ENCODE measurements at places on chromosomes 3 and 15.

DNA sequence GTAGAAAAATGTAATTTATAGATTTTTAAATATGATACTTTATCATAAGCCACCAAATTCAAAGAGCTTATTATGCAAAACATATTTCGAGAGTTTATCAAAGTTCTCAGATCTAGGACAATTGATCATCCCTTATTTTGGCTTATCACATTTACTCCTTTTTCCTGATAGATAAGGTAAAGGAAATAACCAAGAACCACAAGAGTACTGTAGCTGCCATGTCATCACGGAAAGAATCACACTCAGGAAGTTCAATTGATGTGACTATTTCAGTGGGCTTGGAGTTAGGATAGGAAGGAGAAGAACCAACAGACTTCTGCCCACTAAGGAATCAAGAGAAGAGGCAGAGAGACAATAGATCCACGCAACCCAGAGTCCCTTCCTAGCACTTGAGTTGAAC is 142.7 kb upstream of the TMCO5A start:
- DNase-seq = no peak

- no peak for DNase-seq
Measured at GRCh38 chr15:32003558-32003957, 26.8 kb upstream of the CHRNA7 start.

GRCh38 chr15:88276821-88277410 is 20.4 kb upstream of the NTRK3 start:
- no peak for DNase-seq

DNA sequence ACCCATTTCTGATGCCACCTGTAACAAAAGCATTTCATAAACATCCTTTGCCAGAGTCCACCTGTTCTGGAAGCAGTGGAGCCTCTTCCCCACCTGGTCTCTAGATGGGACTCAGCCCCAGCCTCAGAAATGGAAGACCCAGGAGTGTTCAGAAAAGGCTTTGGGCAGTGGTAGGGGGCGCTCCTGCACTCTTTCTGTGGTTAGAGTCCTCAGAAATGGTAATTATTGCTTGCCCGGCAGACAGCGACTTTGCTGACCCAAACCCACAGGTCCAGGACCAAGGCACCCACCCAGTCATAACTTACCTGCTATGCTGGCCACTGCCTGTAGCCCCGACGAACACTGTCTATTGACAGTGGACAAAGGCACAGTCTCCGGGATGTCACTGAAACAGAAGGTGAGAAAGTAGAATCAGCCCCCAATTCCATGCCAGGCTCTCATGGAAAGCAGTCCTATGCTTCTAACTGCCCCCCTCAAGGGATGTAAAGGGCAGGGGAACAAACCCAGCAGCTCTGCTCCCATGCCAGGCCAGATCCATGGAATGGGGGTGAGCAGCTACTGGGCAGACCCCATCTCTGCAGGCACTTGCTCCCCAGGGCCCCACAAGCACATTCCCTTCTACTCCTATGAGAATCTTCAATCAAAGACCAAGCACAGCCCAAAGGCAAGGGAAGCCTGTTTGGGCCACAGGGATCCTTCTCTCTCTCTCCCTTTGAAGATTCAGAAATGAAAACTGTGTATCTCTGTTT is 5.1 kb downstream of the ACAA1 start:
- peak; percentile 26 for DNase-seq

- no peak for DNase-seq
Measured at GRCh38 chr3:170207717-170208116, 14.5 kb upstream of the PRKCI start.

DNA sequence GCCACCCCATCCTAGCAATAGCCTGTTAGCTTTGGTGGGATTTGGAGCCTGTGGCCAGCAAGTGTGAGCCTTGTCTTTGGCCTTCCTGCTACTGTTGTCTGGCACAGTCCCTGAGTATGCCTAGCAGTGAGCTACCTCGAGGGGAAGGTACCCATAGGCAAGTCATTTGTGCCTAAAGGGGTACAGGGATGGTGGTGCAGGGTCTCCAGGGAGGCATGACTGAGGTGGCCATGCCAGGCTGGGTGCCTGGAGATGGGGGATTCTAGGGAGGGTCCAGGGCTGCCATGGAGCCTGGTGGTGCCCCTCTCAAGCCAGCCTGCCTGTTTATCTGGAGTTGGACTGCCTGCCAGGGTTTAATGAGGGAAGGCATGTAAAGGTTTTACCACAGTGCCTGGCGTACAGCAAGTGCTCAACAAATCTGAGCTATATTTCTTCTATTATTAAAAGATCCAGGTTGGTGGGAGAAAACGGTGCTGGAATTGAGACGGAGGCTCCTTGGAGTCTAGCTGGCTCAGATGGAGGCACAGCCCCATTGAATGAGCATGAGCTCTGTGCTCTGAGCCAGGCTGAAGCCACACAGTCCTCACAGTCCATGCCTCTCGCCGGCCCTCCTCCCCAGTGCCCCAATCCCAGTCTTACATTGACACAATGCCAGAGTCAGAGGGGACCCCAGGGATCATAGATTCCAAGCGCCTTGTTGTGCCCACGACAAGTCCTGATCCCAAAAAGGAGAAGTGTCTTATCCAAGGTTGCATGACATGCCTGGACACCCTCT is 76.2 kb downstream of the CORO2B start:
- no peak for DNase-seq

GRCh38 chr3:172074586-172074985 is 35.2 kb downstream of the FNDC3B start:
- no peak for DNase-seq

DNA sequence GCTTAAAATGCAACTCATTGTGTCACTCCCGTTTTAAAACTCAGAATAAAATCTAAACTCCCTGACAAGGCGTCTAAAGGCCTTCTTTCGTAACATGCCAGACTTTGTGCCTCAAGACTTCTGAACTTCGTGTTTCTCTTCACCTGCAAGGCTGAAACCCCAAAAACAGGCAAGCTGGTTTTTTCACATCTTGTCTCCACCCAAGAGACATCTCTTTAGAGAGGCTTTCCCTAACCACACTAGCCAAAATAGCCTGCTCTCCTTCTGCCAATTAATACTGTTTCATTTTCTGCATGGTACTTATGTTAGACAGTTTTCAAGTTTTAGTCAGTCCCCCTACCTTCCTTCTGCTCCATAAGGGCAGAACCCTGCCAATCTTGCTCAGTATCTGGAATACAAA is 41.6 kb downstream of the RAF1 start:
- no peak for DNase-seq

DNA sequence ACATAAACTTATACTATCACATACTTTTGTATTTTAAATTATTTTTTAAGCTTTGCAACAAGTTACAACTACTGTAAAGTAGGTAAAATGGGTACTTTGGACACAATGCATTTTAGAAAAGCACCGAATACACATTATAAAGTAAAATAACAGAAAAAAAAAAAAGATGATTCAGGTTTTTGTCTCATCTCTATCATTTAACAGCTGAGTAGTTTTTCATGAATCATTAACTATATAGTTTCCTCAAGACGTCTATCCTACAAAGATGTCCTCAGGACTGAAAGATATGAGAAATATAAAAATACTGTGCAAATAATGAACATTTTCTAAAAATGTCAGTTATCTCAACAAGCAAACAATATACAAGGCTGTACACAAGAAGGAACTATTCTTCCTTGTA is 46.9 kb downstream of the ANKRD28 start:
- no peak for DNase-seq

- DNase-seq = no peak
Measured at GRCh38 chr3:116005404-116005803, 382.1 kb downstream of the GAP43 start.

GRCh38 chr3:66320390-66320789 is 99.6 kb downstream of the SLC25A26 start:
- DNase-seq = no peak

- DNase-seq = no peak
Measured at GRCh38 chr15:96553006-96553405, 222.5 kb downstream of the NR2F2 start.

DNA sequence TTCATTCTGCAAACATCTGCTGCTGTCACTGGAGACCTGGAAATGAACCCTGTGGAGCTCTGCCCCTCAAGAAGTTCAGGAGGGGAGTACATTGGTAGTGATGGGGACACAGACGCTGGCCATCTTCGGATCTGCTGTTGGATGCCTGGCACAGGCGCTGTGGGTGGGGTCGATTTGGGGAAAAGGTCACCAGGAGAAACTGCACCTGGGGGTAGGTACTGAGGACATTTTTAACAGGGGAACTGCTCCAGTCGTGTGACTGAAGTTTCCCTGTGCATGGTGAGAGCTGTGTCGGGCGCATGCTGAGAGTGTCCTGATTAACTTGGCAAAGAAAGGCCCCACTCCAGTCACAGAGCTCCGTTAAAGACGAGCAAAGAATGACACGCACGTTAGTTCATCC is 3.4 kb downstream of the UROC1 start:
- no peak for DNase-seq

DNA sequence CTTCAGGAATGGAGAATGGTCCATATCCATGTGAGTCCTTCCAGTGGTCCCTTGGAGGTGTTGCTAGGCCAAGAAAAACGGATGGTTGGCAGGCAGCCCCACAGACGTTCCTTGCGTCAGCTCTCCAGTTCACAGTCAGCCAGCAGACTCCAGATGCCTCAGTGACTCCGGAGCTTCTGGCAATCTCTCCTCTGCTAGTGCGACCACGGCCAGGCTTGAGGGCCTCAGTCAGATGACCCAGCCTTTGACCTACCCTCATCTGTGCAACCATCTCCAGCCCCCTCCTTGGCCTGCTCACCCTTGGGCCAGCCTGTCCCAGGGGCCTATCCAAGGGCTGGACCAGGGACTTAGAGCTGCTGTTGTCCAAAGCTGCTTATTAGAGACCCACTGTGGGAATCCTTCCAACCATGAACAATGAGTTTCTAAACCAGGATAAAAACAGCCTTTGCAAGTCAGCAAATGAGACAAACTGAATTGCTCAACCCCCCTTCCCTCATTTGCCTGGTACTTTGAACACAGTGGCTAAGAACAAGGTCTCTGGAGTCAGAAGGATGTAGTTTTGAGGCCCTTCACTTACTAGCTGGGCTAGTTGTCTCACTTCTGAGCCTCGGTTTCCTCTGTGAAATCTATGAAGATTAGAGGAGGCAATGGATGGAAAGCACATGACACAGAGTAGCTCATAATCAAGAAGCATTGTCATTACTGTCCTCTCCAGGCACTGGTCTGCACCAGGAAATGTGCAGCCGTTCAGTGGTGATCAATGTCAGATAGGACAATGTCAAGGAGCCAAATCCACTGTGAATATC is 44.8 kb downstream of the ANP32A start:
- DNase-seq = no peak

GRCh38 chr3:170992854-170993253 is 33.7 kb downstream of the SLC2A2 start:
- DNase-seq = no peak

DNA sequence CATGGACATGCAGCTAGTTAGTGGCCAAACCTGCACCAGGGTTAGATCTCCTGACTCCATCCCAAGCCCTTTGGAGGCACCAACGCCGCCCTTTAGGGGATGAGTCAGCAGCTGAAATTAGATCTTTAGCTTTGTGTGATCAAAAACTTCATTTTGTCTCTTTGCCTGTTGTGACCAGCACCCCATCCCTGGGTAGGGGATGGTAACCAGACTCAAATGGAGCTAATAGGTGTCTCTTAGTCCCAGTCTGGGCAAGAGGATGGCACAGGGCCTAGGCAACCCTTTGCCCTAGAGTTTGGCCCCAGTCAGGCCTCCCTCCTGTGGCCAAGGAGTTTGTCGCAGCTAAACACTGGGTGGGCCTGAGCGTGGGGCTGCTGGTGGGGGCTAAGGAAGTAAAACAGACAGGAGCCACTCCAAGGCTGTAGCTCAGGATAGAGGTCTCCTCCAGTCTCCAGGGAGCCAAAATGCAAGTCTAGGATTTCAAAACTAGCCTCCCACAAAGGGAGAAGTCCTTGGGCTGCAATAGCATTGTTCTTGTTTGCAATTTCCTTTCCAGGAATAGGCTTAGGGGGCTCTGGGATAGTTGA is 105.1 kb downstream of the CPN2 start:
- DNase-seq = no peak

- no peak for DNase-seq
Measured at GRCh38 chr3:36484386-36484785, 104.1 kb downstream of the STAC start.

- DNase-seq = no peak
Measured at GRCh38 chr3:110754212-110754916, 317.3 kb upstream of the NECTIN3 start.

- no peak for DNase-seq
Measured at GRCh38 chr15:63818629-63819028, 15.1 kb downstream of the HERC1 start.

GRCh38 chr15:39171944-39172368 is 408.9 kb upstream of the THBS1 start:
- no peak for DNase-seq
